Bronchus fibroblast of lung (primary cell): ENCODE measurements at places on chromosomes 4 and X. TPM values are rescaled to one million over a fixed set of nuclear protein-coding genes. Genes with fewer than 3 reads are reported as not detected.

The CLCN4 gene
- 2.9 and 4.2 TPM in 2 replicates for total RNA-seq

The MTNR1A gene
- not detected in 2 replicates for total RNA-seq

The AMTN gene
- total RNA-seq: not detected in 2 replicates

The NSD2 gene
- 72.1 and 76.8 TPM in 2 replicates for total RNA-seq

The GSTCD gene
- total RNA-seq: 12.6 and 15.6 TPM in 2 replicates

The SGMS2 gene
- 43.1 and 60.4 TPM in 2 replicates for total RNA-seq

The UGT2B10 gene
- not detected in 2 replicates for total RNA-seq

The GRIA2 gene
- not detected in 2 replicates for total RNA-seq

The PNMA6A gene
- total RNA-seq: 1.8 and 3.1 TPM in 2 replicates

The TCEAL6 gene
- not detected in 2 replicates for total RNA-seq

The LDB2 gene
- total RNA-seq: 3.9 and 6.7 TPM in 2 replicates

The CT83 gene
- not detected in 2 replicates for total RNA-seq

The RNF113A gene
- 14.4 and 16.5 TPM in 2 replicates for total RNA-seq

The ADH4 gene
- total RNA-seq: not detected in 2 replicates

The MAGT1 gene
- 30.6 and 37.7 TPM in 2 replicates for total RNA-seq

The CCNG2 gene
- total RNA-seq: 6.4 and 8.2 TPM in 2 replicates

The UGT2B17 gene
- not detected in 2 replicates for total RNA-seq

The ATOH1 gene
- total RNA-seq: not detected in 2 replicates

The NLRP2B gene
- not detected in 2 replicates for total RNA-seq

The CXCL5 gene
- total RNA-seq: 5.9 and 7.6 TPM in 2 replicates

The UGT8 gene
- 0.15 and 0.17 TPM in 2 replicates for total RNA-seq

The KLHL34 gene
- total RNA-seq: under 0.01 TPM in 1 of 2 replicates, not detected in the other

The APELA gene
- not detected in 2 replicates for total RNA-seq

The KIF4A gene
- 17.7 and 17.8 TPM in 2 replicates for total RNA-seq

The ELOVL6 gene
- total RNA-seq: 40.3 and 41.9 TPM in 2 replicates

The FATE1 gene
- total RNA-seq: not detected in 2 replicates

The GAGE2A gene
- not detected in 2 replicates for total RNA-seq

The OTC gene
- not detected in 2 replicates for total RNA-seq

The FANCB gene
- 3.0 and 3.9 TPM in 2 replicates for total RNA-seq

The GNRHR gene
- not detected in 2 replicates for total RNA-seq

The IKBKG gene
- total RNA-seq: 19.5 and 20.8 TPM in 2 replicates

The HMX1 gene
- total RNA-seq: not detected in 2 replicates

The MAGEC2 gene
- not detected in 2 replicates for total RNA-seq

The SLC10A4 gene
- total RNA-seq: not detected in 2 replicates

The SLC25A6 gene
- 368 and 429 TPM in 2 replicates for total RNA-seq

The USP51 gene
- total RNA-seq: 0.67 and 1.0 TPM in 2 replicates

The CLDN22 gene
- total RNA-seq: not detected in 2 replicates

The GBA3 gene
- total RNA-seq: not detected in 2 replicates

The FGD1 gene
- total RNA-seq: 10.4 TPM in 2 replicates

The ESX1 gene
- total RNA-seq: not detected in 2 replicates

The PRSS48 gene
- not detected in 2 replicates for total RNA-seq

The ZNF711 gene
- 1.6 and 2.5 TPM in 2 replicates for total RNA-seq

The NEIL3 gene
- total RNA-seq: 11.1 and 12.5 TPM in 2 replicates

The ENPP6 gene
- under 0.01 and 0.15 TPM in 2 replicates for total RNA-seq

The NMU gene
- total RNA-seq: 2.5 and 3.5 TPM in 2 replicates

The LIMCH1 gene
- total RNA-seq: 0.34 and 2.2 TPM in 2 replicates

The TMEM185A gene
- total RNA-seq: 6.4 and 8.6 TPM in 2 replicates

The MID1IP1 gene
- 97.5 and 98.5 TPM in 2 replicates for total RNA-seq

The CENPI gene
- total RNA-seq: 20.2 and 35.3 TPM in 2 replicates

The GPR173 gene
- total RNA-seq: 3.7 and 4.0 TPM in 2 replicates

The BEX5 gene
- not detected in 2 replicates for total RNA-seq

The SMIM43 gene
- total RNA-seq: 0.50 and 0.59 TPM in 2 replicates

The GYPE gene
- 0.74 and 0.84 TPM in 2 replicates for total RNA-seq

The BMP3 gene
- not detected in 2 replicates for total RNA-seq

The ITIH6 gene
- total RNA-seq: not detected in 2 replicates

The MAGEA6 gene
- total RNA-seq: not detected in 2 replicates

The SLC16A2 gene
- 11.4 and 13.6 TPM in 2 replicates for total RNA-seq

The STBD1 gene
- total RNA-seq: 3.7 TPM in 2 replicates

The PHKA1 gene
- 7.3 and 7.4 TPM in 2 replicates for total RNA-seq
